CD4-positive, alpha-beta T cell treated with Interferon alpha-2 for 1 hour (primary cell): ENCODE measurements at places on chromosomes 6 and 20.
A peak's percentile ranks its signal among the peaks of the same experiment; 100 is the strongest.

GRCh38 chr6:21801446-21802174 lies 208.1 kb downstream of the SOX4 start:
- no peak for DNase-seq

- no peak for DNase-seq
These were observed 41.6 kb downstream of the SULF2 start for GRCh38 chr20:47743671-47744070.

DNA sequence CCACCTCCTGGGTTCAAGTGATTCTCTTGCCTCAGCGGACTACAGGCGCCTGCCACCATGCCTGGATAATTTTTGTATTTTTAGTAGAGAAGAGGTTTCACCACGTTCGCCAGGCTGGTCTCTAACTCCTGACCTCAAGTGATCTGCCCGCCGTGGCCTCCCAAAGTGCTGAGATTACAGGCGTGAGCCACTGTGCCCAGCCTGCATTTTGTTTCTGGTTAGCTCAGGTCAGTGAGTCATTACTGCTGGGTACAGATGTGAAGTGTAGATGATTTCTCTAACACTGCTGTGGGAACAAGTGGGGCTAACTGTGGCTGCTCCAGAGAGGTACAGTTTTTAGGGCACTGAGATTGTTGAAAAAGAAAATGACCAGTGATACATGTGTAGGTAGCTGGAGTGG lies 188.6 kb downstream of the PRL start:
- no peak for DNase-seq

DNA sequence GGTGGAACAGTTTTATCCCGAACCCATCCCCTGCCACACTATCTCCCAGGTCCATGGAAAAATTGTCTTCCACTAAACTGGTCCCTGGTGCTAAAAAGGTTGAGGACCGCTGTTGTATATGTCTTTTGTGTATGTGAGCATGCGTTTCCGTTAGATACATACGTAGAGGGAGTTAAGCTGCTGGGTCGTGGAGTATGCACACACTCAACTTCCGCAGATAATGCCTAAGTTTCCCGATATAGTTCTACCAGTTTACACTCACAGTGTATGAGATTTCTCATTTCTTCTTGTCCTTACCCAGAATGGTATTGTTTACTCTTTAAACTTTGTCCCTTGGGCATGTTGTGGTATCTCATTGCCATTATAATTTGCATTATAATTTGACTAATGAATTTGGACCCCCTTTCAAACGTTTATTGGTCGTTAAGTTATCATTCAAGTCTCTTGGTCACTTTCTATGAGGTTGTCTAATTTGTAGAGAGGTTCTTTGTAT lies 50.5 kb upstream of the SCAF8 start:
- no peak for DNase-seq

GRCh38 chr6:13436399-13437217 lies 50.8 kb downstream of the GFOD1 start:
- no peak for DNase-seq

GRCh38 chr6:6635869-6636268 lies 47.3 kb downstream of the LY86 start:
- no peak for DNase-seq

DNA sequence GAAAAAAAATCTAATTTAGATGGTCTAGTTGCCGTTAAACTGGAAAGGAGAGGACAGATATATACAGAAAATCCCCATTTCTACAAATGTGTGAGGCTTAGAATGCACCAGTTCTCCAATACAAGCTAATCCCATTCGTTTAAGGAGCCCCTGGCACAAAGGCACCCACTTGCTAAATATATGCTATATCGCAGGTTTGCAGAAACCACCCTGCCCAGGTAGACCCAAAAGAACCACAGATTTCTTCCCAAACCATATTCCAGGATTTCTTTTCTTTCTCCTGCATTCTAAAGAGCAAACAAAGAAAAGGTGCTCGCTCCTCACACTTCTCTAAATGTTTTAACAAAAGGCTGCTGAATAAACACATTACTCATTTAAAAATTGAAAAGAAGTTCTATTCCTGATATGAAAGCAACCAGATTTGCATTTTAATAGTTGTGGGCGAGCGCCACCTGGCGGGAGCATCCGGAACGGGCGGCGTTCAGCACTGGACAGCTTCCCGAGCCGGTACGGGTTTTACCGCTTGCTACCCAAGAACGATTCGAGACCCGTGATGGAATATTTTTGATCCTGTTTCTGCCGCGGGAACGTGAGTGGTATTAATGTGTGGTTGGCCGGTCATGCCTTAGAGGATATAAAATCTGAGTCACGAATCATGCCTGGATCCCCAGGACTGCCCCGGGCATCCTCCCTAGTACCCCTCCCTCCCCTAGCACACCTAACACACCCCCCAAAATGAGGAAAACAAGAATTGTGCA lies 2.1 kb downstream of the PTPRT start:
- DNase-seq: peak; percentile 39
